ENCODE measurements at places on chromosomes 4 and X.

- DNase-seq, result no peak
These were observed 157.8 kb upstream of the TTC29 start for GRCh38 chr4:147103403-147103946.

DNA sequence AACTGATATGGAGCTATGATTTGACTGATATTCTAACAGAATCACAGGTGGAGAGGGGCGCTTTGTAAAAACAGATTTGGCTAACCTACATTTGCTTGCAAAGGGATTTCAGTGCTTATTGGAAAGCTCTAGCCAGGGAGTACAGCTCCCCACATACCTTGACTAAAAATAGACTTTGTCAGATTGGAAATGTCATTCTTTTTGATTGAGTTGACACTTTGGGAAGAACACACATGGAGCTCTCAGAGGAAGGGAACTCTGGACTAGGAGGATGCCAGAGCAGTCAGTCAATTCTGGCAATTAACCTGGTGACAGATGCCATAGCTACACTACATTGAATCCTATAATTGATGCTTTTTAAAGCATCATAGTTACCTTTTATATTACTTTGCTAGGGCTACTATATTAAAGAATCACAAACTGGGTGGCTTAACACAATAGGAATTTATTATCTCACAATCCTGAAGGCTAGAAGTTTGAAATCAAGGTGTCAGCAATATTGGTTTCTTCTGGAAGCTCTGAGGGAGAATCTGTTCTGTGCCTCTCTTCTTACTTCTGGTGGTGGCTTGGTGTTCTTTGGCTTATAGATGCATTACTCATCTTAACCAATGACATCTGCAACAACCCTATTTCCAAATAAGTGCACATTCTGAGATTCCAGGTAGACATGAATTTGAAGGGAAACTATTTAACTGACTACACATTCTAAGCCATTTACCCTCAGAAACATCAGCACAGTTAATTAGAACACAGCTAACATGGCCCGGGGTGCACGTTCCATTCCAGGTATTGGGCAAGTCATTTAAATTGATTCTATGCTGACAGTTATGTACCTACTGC, 8.4 kb upstream of the HERC3 start:
- DNase-seq, result no peak

DNA sequence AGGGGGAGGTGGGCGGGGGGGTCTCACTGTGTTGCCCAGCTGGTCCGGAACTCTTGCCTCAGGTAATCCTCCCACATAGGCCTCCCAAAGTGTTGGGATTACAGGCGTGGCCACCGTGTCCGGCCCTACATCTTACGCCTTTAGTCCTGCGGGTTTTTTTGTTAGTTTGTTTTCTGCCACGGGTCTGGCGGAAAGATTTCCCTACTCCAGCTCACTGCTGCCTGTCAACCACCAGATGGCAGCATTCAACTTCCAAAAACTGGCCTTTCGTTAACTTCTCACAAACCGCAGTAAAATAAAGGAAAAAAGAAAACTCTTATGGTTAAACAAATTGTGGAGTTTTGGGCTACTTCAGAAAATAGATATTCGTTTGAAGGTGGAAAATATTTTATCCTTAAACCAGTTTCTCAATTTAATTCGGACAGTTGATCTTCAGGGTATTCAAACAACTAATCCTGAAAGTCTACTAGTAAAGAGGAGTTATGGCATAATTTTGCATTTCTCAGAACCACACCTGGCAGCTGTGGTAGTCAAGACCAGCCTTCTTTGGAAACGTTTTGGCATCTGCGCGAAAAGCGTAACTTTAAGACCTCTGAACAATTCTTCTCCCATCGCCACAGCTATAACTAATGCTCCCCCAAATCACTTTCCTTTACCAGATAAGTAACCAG, 41.1 kb downstream of the LUZP4 start:
- DNase-seq, result no peak

DNA sequence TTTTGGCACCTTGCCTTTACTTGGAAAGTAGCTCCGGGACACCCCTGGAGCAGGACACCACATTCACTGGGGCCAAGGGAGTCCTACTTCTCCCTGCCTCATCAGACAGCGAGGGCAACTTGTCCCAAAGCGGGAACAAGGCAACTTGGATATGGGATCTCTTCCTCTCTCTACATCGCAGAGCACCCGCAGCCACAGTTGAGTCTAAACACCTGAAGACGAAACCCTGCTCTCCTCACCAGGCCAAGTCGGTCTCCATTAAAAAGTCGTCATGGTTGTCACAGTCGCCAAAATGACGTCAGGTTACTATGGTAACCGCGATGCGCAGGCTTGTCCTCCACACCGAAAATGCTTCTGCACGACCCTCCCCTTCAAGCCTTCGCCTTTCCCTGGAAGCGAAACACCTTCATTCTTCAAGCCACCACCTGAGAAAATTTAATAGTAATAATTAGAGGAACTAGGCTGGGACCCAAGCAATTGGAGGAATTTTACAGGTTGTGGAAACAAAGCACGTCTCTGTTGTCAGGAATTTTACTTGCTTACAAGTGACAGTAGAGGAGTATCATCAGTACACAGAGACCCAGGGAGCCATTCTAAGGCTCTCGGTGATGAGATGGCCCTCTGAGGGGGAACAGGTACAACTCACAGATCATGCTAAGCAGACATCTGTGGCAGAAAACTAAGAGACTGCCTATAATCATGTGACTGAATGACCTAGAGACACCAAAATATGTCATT, 30.5 kb upstream of the TCEAL4 start:
- DNase-seq, result peak; percentile 44
